ENCODE measurements at places on chromosomes 2 and 18.

DNA sequence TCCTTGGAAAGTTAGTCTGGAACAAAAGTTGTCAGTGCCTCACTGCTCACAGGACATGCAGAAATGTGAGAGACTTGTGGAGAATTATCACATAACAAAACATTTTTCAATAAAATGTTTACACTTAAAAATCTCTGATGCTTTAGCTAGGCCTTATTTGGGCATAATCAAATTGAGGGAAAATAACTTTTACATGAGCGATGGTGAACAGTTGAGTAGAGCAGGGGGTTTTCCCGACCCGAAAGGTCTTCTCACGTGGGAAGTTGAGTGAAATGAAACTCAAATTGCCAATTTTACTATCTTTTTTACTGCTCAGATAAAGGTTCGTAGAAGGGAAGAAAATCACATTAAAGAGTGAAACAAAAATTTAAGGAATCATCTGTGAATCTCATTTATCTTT is 465.6 kb downstream of the MTX2 start:
- DNase-seq = no peak

- DNase-seq = no peak
Measured at GRCh38 chr2:1793001-1793867, 48.9 kb upstream of the PXDN start.

- DNase-seq = peak; percentile 63
Measured at GRCh38 chr18:2970344-2970743, 42.6 kb downstream of the LPIN2 start.

DNA sequence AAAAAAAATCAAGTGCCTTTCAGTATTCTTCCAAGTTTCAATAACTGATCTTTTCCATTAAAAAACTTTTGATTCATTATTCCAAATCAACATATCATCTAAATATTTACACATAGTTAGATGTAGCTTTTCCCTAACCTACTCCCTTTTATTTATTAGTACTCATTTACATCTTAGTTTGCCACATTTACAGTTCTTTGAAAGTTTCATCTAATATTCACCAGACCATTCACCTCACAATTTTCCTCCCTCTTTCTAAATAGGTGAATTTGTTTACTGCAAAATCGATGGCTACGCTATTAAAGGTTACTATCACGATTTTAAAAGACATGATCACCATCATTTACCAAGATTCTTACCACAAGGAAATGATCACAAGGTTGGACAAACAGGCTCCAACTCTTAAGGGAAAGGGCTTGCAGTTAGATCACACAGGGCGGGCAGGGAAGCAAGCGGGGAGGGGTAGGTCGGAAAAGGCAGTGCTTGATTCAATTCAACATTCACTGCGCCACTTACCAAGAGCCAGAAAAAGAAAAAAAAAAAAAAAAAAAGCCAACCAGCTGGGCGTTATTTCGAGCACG is 654 bp upstream of the MARCHF7 start:
- DNase-seq = no peak

DNA sequence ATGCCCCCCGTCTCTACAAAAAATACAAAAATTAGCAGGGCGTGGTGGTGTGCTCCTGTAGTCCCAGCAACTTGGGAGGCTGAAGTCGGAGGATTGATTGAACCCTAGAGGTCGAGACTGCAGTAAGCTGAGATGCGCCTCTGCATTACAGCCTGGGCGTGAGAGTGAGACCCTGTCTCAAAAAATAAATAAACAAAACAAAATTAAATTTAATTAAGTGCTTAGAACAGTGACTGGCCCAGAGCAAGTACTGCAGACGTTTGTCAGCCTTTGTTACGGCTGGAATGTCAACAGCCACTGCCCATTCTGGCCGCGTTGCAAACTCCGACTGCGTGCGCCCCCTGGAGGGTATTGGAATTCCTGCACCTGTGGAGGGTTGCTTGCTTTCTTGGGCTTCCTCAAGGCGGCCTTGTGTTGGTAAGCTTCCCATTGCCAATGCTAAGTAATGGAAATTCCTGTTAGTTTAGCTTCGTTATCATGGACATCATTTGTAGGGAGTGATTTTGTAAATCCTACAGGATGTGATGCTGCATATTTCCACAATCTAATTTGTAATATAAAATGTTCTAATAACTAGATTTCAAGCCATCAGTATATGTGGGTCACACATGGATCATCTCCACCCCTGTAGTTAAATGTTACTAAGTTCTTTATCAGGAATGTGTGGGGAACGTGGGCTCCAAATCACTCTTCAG is 15.9 kb upstream of the ATP6V1B1 start:
- peak; percentile 69 for DNase-seq

DNA sequence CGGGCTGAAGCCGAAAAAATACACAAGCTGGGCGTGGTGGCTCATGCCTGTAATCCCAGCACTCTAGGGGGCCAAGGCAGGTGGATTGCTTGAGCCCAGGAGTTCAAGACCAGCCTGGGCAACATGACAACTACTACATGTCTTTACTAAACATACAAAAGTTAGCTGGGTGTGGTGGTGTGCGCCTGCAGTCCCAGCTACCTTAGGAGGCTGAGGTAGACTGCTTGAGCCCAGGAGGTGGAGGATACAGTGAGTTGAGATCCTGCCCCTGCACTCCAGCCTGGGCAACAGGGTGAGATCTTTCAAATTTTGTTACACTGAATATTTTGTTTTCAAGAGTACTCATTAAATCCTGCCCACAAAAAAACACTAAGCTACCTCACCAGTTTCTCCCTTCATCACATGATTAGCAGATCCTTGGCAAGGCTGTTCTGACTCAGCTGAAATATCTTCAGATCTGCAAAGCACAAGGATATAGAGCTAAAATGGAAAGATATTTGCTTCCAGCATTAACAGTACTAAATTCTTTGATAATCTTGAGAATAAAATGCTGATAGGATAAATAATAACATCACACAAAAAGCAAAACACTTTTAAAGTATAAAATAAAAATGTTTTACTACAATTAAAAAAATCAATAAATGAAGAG is 28.2 kb upstream of the MCM6 start:
- no peak for DNase-seq

GRCh38 chr2:39735648-39736047 is 43.4 kb downstream of the THUMPD2 start:
- no peak for DNase-seq

DNA sequence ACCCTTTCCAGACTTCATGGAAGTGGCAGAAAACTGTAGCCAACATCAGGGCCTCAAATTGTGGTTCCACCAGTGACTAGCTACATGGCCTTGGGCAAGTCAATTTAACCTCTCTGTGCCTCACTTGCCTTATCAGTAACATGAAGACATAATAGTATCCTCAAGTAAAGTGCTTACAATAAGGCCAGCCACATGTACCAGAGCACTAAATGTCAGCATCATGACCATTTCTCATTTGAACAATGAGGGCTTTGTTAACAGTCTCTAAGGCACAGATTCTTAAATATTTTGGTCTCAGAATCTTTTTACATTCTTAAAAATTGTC is 5.8 kb upstream of the KCMF1 start:
- no peak for DNase-seq

GRCh38 chr2:161421686-161422085 is 5.6 kb downstream of the TBR1 start:
- DNase-seq = no peak

- no peak for DNase-seq
Measured at GRCh38 chr2:238069021-238069709, 8.4 kb downstream of the SCLY start.

GRCh38 chr18:50126471-50126870 is 68.5 kb downstream of the MYO5B start:
- no peak for DNase-seq

DNA sequence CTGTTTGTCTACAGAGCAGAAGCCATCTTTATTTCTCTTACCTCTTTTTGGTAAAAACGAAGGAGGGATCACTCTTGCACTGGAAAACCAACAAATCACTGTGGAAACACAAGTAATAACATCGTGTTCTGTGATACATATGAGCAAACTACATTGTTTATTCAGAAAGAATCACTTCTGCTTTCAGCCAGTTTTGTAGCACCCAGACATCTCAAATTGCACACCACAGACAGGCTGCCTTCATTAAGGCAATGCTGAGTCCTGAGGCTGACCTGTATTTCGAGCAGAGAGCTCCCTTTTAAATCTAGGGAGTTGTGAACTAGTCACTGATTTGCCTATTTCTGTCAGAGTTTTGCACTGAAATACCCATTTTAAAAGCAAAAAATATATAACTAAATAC is 1003.2 kb upstream of the FAM98A start:
- no peak for DNase-seq

DNA sequence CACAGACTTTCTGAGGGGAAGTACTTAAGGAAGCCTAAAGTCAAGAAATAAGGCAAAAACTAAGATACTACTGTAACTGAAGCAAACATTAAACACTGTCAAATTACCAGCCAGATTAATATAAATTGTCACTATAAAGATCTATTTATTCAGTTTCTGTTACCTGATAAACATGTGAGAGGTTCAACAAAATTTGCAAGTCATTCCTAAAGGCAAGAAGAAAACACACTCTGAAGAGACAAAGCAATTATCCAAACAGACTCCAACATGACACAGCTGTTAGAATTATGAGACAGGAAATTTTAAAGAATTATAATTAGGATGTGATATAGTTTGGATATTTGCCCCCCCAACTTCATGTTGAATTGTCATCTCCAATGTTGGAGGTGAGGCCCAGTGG is 140.4 kb upstream of the COL3A1 start:
- no peak for DNase-seq

- DNase-seq = no peak
Measured at GRCh38 chr2:61158356-61158955, 3.5 kb upstream of the C2orf74 start.

DNA sequence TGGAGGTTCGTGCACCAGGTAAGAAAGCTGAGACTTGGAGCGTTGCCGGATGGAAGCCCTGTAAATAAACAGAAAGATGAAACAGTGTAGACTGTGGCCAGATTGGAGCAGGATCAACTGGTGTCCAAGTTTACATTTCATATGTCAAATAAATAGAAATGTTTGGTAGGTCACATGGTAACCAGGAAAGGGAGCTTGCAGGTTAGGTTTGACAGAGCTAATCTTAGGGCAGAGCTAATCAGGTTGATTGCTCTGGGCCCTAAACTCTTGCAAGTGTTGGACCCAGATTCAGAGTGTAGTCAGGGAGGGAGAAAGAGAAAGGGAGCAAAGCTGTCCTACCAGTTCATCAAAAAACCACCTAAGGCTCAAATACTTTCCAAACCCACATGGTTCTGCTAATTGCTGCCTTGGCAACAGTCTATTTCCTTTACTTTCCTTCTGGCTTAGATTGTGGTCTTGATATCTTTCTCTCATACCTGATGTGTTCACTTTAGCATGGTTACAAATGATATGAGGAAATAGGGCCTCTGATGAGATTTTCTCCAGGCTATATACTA is 63.2 kb downstream of the G6PC2 start:
- DNase-seq = no peak

GRCh38 chr2:7672027-7672684 is 754.9 kb downstream of the RNF144A start:
- peak; percentile 58 for DNase-seq

DNA sequence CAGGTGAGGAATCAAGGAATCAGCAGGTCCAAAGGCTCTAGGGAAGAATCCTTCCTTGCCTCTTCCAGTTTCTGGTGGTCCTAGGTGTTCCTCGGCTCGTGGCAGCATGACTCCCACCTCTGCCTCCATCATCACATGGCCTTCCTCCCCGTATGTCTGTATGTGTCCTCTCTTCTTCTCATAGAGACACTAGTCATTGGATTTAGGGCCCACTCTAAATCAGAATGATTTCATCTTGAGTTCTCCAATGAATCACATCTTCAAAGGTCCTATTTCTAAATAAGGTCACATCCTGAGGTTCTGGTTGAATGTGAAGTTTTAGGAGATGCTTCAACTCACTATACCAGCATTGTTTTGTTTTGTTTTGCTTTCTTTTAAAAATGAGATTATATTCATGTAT is 11.1 kb upstream of the AGFG1 start:
- DNase-seq = no peak

GRCh38 chr2:10439185-10439879 is 8.8 kb downstream of the ODC1 start:
- DNase-seq = no peak

- no peak for DNase-seq
Measured at GRCh38 chr2:1728821-1729220, 15.5 kb downstream of the PXDN start.

- no peak for DNase-seq
Measured at GRCh38 chr2:179332903-179333302, 68.3 kb upstream of the SESTD1 start.

DNA sequence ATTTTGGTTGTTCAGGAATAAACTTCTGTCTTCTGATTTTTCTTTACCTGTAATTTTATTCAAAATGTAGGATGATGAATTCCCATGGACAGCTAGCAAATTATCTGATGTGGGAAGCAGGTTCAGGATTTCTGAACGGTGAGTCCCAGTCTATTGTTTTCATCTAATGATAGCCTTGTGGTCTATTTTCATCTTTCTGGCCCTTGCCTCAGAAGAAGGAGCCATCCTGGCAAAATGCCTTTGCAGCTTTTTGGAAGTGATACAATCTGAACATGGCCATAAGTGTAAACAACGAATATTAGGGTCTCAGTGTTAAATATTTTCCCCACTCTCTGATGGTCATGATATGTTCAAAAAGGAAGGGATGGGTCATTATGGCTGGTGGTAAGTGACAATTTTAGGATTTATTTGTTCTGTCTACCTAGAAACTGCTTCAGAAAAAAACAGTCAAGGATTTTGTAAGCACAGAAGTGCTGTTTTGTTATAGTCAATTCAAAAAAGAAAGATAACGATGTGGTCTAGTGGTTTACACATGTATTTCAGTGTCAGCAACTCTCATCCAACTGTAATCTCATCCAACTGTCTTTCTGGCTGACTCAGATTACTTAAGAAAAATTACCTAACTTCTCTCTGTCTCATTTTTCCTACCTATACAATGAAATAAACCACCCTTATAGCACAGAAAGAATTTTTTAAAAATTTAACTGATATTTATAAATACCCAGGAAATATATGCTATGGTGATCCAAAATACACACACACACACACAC is 272.6 kb upstream of the ERBB4 start:
- no peak for DNase-seq

GRCh38 chr2:74383254-74383653 is 3.1 kb upstream of the DCTN1 start:
- DNase-seq = no peak

GRCh38 chr18:57930476-57930875 is 113.5 kb upstream of the NEDD4L start:
- no peak for DNase-seq

- no peak for DNase-seq
Measured at GRCh38 chr2:109374548-109375130, 239.1 kb downstream of the SEPTIN10 start.

GRCh38 chr2:152609699-152610098 is 107.6 kb downstream of the PRPF40A start:
- no peak for DNase-seq

DNA sequence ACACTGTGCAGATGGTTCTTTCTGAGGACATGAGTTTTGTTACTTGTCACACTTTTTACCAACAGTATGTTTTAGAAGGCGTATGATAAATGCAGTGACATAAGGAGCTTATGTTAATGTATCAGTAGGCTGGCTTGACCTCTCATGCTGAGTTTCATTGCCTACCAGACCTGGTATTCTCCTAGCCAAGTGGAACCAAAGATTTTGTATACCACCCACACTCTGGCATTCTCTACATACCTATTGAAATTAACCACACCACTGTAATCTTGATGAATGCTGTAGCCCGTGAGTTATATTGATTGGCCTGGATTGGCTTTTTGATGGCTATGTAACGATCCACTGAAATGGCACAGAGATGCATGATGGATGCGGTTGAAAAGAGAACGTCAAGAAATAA is 11.4 kb downstream of the HTR2B start:
- no peak for DNase-seq

All from hematopoietic multipotent progenitor cell treated with erythropoietin and hydrocortisone succinate and interleukin-3 and kit ligand, for 17 days (in vitro differentiated cells).